ENCODE measurements at places on chromosomes 3 and 15.

DNA sequence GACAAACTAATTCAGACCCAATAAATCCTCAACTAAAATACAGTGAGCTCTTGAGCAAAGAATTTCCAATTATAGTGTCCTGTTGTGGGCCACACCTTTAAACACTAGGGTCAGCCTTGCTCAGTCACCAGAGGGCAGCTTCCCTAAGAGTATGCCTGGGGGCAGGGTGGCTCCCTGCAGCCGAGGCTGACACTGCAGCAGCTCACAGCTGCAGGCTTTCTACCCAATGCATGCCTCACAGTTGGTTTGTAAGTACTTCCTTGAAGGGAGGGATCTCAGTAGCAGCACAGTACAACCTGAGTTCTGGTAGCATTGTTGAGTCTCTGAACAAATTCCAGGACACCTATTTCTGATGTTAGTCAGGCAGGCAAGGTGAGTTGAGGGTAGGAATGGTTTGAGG lies 335.6 kb downstream of the TUSC7 start:
- no peak for DNase-seq

GRCh38 chr3:141625506-141625905 lies 112.6 kb upstream of the RNF7 start:
- no peak for DNase-seq

GRCh38 chr15:40160021-40160420 lies 848 bp upstream of the BUB1B start:
- DNase-seq: no peak

GRCh38 chr3:39260957-39261356 lies 18.9 kb downstream of the CX3CR1 start:
- no peak for DNase-seq

DNA sequence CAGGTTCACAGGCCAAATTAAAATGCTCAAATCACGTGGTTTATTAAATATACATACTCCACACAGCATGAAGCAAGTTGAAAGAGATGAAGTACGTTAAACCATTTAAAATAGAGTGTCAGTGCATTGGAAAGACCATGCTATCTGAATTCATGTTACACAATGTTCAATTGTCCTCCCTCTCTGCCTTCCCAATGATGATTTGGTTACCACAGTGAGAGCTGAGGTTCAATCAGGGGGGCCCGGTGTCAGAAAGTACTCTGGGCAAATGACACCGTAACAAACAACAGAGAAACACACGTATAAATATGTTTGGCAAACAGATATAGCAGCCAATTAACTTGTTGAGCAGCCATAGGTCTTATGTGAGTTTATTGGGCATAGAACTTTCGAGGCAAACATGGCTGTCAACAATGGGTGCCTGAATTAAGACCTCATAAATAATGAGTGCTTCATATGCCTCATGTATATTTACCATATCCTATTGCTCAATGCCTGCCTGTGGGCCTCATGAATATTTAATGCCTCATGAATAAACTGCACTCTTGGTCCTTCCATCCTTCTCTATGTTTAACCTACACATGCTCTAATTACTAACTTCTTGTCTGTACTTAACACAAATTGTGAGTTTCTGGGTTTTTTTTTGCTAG lies 641.5 kb downstream of the PLOD2 start:
- DNase-seq: no peak

DNA sequence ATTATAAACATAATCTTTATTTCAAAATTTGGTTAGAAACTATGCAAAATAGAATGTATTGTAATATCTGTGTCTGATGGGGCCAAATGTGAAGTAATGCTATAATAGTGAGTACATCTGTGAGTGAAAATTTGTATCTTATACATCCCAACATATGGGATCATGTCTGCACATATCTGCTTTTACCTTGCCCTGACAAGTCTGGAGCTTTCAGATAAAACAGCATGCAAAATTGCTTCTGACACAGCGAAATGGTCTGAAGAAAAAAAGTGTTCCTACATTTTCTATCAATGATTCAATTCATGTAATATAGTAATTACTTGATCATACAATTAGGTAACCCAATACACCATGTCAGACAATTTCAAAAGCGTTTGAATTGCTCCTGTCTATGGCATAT lies 58.1 kb upstream of the P3H2 start:
- no peak for DNase-seq

DNA sequence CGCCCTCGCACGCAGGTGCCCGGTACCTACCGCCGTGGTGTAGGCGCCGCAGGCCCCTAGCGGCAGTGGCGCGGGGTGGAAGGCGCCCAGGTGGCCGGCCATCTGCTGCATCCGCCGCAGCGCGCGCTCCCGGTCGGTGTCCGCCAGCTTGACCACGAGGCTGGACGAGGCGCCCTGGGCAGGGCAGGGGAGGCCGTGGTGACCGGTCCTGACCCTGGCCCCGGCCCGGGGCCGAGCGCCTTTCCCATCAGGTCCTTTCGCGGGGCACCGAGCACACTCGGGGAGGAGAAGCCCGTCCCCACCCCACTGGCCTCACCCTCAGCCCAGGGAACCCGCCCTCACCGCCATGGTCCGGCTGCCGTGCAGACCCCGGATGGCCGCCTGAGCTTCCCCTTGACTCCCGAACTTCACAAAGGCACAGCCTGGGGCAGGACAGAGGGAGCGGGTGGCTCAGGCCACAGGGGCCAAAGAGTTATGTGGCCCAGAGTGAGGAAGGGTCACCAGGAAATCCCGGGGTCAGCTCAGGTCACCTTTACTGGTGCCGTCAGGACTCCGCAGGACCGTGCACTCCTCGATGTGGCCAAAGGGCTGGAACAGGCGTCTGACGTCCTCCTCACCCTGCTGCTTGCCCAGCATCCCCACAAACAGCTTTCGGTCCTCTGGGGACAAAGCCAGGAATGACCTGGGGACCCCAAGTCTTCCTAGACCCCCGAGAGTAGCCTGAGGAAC lies 17.4 kb upstream of the PARP6 start:
- DNase-seq: no peak

DNA sequence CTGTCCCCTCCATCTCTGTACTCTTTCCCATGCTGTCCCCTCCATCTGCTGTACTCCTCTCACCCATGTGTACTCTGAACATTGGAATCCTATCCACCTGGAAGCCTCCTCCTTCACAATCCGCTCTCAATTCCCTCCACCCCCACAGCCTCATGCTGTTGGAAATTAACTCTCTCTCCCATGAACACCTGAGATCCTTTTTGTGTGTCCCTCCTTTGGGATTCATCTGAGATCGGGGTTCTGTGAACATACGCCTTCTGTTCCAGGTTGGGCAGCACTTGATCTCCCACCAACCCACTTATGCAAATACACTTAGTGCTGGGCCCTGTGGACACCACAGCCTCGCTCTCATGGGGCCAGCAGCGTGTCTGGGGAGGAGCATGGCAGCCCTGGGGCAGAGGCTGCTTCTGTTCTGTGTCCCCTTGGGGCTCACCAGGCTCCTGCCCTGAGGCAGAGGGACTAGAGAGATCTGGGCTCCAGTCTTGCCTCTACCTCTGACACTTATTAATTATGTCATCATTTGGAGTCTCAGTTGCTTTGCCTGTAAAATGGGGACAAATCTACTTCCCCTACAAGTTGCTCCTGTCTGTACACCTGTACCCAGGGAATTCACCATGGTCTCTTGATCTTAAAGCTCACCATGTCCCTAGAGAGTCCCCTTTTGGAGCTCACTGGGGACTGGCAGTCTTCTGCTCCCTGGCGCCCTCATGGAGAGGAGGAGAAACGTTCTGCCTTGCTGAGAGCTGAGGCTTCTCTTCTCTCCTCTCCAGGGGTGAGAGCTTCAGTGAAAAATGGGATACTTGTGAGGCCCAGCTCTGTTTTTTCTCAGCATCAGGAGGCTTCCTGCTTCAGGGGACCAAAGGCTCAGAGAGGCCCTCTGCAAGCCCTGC lies 42.7 kb downstream of the ITGA11 start:
- DNase-seq: no peak

- no peak for DNase-seq
These were observed 510.2 kb upstream of the MDFIC2 start for GRCh38 chr3:70822669-70823068.

DNA sequence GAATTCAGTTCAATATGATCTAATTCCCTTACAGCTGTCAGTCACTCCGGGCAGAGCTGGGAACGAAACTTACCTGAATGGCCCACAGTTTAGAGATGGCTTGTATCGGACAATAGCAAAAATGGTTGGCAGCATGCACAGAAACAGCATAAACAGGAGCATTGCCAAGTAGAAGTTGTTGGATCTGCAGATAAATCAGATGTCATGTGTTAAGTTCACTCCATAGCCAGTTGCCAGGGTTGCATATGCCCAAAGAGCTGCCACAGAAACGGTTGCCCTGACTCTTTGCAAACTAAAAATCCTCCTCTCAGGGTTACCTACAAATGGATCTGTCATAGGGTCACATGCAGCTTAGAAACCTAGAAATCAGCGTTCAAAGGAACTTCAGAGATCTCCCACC lies 15.4 kb upstream of the STARD5 start:
- DNase-seq: no peak

DNA sequence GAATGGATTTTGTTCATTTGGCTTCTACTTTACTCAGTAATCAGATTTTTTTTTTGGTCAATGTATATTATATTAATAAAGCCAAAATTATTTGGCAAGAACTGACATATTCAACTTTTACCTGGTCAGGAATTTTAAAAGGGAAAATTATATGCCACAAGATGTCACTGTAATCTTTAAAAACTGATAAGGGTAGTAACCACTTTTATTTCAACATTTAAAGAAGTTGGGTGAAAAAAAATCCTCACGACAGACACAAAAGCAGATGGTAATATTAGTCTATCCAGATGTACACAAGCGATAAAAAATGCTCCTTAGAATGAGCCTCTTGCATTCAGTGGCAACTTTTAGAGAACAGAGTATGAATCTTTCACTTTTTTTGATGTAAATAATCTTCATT lies 101.9 kb downstream of the SERPINI1 start:
- no peak for DNase-seq

GRCh38 chr3:170982733-170983132 lies 43.8 kb downstream of the SLC2A2 start:
- DNase-seq: no peak

DNA sequence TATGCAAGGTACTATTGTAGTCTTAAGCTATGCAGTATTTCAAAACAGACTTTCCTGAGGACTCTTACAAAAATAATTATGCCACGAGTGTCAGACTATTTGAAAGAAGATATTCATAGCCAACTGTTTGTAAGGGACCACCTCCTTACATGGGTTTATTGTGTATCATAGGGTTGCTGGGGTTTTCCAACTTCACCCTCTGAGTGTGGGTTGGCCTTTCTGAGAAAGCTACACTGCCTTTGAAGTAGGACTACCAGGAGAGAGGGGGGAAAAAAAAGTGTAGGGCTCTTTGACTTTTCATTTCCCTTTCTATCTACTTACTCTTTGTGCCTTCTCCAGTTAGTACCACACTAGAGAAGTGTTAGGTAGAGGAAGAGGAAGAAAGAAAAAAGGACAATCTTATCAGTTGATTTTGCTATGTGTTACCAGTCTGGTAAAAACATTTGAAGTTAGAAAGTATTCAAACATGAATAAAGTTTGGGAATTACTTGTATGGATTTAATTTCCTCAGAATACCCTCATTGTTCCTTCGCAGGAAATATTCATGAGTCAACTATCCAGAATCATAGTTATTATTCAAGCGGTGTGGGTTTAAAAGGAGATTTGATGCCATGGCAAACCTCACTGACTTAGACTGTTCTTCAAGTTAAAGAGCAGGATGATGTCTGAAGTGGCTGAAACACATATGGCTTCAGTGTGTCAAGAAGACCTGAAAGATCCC lies 329.3 kb upstream of the THBS1 start:
- DNase-seq: no peak

DNA sequence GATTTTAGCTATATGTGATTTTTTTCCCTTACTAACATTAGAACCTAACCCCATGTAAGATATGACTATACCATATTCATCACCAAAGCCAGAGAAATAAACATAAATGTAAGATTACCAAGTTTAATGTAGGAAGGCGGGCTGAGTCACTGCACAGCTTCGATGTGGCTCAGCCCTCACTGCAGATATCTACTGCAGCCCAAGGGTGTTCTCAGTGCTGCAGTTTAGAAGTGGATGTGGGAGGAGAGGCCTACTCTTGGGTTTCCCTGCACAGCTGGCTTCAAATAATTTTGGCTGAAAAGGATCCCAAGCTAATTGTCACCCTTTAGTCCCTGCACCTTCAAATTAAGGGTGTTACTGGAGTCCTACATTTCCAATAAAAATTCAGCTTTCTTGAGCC lies 9.3 kb downstream of the ARPP19 start:
- DNase-seq: no peak

DNA sequence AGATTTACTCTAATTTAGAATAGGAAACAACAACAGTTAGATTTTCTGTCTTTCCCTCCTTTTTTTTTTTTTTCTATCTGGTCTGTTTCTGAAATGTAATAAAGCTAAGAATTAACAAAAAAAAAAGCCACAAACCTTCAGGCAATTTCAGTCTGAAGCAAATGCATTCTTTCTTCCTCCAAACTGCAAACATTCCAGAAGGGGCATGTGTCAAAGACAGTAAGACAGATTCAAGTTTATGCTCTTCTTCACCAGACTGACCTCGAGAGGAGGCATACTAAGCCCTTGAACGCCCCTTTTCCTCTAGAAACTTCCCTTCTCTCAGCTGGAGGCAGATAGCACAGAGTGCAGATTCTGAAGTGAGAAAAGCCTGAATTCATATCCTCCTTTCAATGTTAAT lies 654.6 kb upstream of the LMCD1 start:
- DNase-seq: no peak

DNA sequence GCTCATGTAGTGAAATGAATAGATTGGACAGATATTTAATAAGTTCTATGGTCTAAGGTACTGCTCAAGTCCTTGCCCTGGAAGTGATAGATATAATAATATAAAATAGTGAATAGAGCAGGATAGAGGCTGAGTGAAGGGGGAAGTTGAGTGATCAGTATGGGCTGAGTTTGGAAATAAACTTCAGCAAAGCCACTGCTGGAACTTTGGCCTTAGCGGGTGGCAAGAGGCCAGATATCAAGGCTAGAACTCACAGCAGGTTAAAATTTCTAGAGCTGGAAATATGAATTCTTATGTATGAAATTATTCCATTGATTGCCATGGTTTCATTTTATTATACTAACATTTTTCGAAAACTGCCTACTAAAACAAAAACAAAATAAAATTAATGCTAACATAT lies 267.6 kb upstream of the DPH6 start:
- no peak for DNase-seq

DNA sequence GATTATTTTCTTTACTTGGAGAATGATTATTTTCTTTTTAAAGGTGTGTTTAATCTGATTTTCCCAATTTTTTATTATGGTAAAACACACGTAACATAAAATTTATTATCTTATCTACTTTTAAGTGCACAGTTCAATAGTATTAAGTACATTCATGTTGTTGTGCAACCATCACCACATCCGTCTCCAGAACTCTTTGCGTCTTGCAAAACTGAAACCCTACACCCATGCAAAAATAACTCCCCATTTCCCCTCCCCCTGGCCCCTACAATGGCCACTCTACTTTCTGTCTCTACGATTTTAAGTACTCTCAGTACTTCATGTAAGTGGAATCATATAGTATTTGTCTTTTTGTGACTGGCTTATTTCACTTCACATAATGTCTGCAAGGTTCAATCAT lies 230.7 kb downstream of the SATB1 start:
- no peak for DNase-seq

DNA sequence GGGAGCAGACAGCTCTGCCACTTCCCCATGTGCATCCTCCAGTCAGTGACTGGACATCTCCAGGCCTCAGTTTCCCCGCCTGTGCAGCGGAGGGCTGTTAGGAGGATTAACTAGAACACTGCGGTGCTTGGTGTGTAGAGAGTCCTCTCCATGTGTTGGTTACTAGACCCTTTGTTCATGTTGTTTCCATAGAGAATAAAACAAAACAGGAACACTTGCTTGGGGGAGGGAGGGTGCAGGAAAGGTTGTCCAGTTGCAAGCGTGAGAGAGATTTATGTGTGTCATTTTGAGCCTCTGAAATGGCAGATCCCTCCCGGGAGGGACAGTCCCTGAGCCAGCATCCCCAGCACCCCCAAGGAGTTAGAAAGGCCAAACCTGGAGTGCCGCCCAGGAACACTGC lies 184.0 kb upstream of the LYSMD4 start:
- DNase-seq: no peak
